RKO (cell line): ENCODE measurements at places on chromosomes 13 and 19.
A peak's percentile ranks its signal among the peaks of the same experiment; 100 is the strongest.

DNA sequence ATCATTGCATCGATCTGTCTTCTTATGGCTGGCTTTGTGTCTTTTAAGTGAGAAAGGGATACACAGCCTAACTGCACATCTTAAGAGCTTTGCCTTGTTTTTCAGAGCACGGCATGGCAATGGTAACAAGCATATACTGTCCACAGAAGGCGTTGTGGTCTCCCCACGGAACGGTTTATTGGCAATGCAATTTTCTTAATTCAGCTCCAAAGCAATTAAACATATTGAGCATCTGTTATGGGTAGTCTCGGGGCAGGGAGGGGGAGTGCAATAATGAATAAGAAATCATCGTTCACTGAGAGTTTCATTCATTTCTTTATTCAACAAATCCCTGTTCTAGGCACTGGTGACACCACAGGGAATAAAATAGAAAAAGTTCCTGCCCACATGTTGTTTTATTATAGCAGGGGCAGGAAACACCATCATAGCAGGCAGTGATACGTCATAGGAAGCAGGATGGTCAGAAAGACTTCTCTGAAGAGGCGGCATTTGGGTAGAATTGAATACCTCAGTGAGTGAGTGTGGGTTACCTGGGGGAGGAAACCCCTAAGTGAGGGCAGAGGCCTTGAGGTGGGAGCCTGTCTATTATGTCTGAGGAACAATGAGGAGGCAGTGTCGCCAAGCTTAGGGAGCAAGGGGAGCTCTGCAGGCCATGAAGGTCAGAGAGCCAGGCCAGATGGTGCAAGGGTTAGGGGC lies 185.7 kb upstream of the KL start:
- DNase-seq = no peak

DNA sequence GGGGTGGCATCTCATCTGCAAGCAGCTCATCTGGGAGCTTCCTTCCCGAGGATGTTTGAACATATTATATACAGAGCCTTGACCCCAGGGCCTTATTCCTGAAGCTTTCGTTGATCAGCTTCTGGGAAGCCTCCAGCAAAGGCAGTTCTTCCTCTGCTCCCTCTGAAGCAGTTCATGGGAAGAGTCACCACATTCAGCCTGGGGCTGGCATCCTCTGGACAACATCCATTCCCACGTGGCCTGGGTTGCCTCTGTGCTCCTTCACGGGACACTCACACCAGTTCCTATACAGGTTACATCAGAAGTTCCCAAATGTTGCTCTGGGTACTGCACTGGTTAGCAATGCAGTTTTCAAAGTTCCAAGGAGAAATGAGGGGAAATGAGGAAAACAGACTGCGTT lies 29.6 kb downstream of the COL4A2 start:
- DNase-seq = no peak

DNA sequence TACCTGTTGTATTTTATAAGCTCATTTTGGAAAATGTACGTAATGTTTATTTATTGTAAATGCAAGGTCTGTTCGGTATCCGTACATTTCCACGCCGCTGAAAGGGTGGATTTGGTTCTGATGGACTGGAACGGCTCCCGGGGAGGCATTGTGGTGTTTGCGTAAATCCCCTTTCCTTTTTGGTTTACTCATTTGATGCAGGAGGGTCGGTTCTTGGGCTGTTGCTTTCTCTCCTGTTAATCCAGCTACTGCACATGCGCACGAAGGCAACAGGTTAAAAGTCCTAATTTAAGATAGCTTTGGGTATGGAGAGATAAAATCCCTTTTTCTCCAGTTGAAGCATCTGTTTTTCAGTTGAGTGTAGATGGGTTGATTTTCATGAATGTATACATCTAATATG lies 224.4 kb downstream of the TM9SF2 start:
- no peak for DNase-seq

GRCh38 chr19:27793128-27793643 lies 1419.8 kb downstream of the UQCRFS1 start:
- peak; percentile 95 for DNase-seq

- DNase-seq = no peak
These were observed 289.0 kb downstream of the DACH1 start for GRCh38 chr13:71578048-71578447.

- DNase-seq = no peak
These were observed 10.4 kb downstream of the KL start for GRCh38 chr13:33026489-33027152.

- DNase-seq = no peak
These were observed 1.1 kb downstream of the ZNF600 start for GRCh38 chr19:52785506-52785905.

GRCh38 chr19:33705090-33705847 lies 83.5 kb downstream of the CHST8 start:
- no peak for DNase-seq

GRCh38 chr13:31755211-31755610 lies 15.9 kb downstream of the RXFP2 start:
- no peak for DNase-seq

DNA sequence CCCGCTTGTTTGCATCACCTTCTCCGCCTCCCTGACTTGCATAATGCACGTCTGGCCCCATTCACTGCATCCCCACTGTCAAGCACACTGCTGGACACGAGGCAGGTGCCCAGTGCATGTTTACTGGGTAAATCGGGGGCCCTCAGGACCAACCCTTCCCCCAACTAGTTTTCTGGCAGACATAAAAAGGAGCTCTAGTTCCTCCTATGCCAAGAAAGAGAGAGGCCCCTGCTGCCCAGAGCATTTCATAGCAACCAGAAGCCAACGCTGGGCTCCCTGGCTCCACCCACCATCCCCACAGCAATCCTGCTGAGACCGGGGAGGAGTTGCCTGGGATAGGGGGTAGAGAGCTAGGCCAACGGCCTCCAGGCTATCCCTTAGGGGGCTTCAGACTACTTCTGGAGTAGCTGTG lies 23.2 kb downstream of the ANKRD27 start:
- no peak for DNase-seq

DNA sequence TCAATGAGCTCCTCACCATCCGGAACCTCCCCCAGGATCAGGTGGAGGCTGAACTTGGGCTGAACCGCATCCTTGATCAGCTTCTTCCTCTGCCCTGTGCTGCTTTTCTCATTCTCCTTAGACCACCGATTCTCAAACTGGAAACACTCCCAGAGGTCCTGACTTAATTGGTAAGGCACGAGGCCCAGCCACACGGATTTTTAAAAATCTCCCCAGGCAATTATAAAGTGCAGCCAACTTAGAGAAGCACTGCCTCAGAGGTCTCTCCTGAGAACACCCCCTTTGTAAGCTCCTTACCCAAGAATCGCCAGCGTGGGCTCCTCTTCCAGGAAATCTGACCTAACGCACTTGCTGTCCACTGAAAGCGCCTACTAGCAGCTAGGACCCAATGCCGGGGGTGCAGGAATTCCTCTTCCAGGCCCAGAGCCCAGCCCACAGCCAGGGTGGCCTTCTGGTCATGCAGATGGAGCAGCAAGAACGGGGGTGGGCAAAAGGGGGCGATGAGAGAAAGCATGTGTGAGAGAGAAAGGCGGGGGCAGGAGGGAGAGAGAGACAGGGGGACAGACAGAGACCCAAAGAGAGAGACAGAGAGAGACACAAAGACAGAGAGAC lies 66.9 kb upstream of the CACNA1A start:
- DNase-seq = no peak

- DNase-seq = no peak
These were observed 2.5 kb downstream of the PDS5B start for GRCh38 chr13:32588736-32589135.

DNA sequence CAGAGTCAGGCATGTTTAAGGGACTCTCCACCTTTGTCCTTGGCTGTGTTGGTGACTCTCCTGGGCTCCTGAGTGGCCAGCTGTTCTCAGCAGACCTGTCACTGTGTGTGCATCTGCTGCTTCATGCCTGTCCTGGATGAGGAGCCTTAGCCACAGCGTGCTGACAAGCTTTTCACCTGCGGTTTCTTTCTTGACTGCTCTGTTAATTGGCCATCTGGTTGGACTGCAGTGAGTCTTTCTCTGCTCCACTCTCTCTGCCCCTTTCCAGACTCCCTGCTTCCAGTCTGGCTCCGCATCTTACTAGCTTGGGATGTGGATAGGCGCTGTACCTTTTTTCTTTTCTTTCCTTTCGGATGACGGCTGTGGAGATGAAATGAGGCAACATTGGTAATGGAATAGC lies 38.8 kb downstream of the POLR1D start:
- DNase-seq = no peak

- DNase-seq = peak; percentile 46
These were observed 1308.4 kb downstream of the SLITRK5 start for GRCh38 chr13:88979465-88980175.

GRCh38 chr19:7227735-7228134 lies 66.5 kb downstream of the INSR start:
- no peak for DNase-seq

DNA sequence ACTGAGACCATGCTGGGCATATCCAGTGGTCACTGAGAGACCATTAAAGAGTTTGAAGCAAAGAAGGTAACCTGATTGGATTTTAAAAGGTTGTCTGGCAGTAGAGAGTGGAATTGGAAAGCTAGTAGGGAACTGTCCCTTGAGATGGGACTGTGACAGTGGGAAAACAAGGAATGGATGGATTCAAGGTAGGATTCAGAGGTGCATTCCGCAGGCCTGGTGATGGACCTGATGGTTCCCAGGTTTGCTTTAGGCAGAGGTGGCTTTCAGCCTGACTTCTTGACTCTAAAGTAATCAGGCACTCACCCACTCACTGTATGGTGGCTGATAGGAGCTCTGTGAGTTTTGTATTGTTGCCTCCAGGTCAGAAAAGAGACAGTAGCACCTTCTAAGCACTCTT lies 73.0 kb downstream of the DHRS12 start:
- no peak for DNase-seq

DNA sequence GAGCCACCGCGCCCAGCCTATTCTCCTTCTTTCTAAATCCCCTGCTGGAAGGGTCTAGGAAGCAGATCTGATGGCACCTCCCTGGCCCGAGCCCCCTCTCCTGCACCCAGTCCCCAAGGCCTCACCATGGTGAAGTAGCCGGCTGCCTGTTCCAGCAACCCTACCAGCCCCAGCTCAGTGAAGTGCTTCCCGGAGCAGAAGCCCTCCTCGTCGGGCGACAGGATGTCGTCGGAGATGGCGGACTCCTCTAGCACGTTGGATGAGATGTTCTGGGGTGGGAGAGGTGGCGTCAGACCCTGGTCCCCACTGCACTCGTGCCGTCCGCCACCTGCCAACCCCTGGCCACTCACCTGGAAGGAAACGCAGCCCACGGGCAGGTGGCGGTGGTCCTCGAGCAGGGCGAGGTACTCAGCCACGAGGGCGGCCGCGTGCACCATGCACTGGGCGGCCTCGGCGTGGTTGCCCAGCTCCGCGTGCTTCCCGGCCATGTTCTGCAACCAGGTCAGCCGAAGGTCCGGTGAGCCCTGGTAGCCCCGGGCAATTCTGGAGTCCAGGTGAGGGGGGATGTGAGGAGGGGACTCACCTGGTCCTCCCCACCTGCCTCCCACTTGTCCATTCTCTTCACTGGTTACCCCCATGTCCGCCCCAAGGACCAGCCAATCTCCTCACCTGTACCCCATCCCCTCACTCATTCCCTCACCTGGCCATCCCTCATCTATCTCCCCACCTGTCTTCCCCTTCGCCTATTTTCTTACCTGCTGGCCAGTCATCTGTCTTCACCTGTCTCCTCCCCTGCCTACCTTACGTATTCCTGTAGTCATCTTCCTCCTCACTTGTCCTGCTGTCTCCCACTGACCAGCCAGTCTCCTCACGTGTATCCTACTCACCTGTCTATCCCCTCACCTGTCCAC lies 11.5 kb upstream of the KANK2 start:
- DNase-seq = no peak

GRCh38 chr13:35810321-35810720 lies 320.9 kb downstream of the DCLK1 start:
- DNase-seq = no peak

- DNase-seq = no peak
These were observed 89.0 kb upstream of the CSNK1A1L start for GRCh38 chr13:37194428-37194861.

DNA sequence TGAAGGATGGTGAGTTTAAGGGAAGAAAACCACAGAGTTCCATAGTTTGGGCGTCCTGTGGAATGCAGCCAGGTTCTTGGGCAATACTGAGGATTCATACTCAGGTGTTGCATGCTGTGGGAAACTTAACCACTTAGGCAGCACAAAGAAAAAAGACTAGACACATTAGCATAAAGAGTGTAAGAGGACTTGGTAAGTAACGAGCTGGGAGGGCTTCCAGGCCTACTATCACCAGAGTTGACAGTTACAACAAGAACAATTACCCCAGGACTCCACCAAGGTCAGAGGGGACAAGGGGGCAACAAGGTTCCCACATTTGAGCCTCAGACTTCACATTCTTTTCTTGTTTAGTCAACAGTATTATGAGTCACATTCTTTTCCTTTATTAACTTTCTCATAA lies 33.2 kb downstream of the KCTD12 start:
- no peak for DNase-seq

- DNase-seq = no peak
These were observed 349.1 kb downstream of the LIG4 start for GRCh38 chr13:107866032-107866940.

DNA sequence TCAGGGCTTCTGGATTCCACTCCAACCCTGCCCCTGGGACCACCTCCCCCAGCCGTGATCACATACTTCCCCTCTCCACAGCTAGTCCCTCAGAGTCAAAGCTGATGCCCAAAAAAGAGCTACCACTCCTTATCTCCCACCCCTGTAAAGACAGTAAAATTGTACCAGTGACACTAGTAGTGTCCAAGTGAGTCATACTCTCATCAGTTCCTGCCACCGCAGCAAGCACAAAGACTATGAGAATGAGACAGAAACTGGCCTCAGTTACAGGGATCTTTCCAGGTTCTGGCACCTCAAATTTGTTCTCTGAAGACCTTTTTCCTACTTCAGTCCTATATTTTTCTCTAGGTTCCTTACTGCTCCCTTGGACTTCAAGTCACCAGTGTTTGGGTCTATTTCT lies 144.2 kb downstream of the SPRY2 start:
- peak; percentile 22 for DNase-seq

GRCh38 chr19:47813304-47813994 lies 8.3 kb upstream of the CRX start:
- peak; percentile 60 for DNase-seq

DNA sequence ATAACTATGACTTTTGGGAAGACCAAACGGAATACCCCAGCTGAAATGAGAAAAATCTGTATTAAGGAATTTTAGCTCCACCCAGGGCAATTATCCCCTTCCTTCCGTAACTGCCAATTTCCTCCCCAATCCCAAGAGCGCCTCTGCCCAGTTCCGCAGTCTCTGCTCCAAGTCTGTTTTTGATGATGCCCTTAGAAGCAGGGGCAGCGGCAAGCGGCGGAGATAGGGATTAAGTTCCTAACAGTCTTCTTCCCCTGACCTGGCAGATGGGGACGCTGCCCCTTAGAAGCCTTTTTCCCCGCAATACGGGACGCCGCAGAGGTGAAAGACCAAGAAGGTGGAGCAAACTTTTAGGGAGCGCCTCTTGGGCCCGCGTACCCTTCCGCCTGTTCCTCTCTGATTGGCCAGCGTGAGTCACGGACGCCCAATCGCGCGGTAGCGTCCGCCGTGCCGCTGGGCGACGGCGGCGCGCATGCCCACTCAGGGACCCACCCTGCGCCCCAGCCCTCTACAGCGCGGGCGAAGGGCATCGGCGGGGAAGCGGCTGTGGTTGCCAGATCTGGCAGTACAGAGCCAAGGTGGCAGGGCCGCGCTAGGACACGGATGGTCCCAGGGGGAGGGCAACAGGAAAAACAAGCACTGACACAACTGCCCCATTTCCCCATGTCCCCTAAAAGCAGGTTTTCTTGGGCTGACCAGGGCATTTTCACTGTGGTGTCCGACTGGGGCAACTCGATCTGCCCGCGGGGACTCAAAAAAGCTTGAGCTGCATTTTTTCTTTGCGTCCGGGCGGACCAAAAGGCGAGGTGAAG lies 843 bp upstream of the TDRD3 start:
- peak; percentile 96 for DNase-seq
